ENCODE measurements at places on chromosomes 3 and 15.

- DNase-seq = no peak
Measured at GRCh38 chr3:195116407-195117185, 154.4 kb downstream of the XXYLT1 start.

GRCh38 chr15:71121442-71121841 is 6.2 kb downstream of the THSD4 start:
- DNase-seq = no peak

GRCh38 chr3:99903869-99904268 is 86.2 kb downstream of the CMSS1 start:
- DNase-seq = no peak

- DNase-seq = no peak
Measured at GRCh38 chr3:153036846-153037245, 125.2 kb upstream of the RAP2B start.

DNA sequence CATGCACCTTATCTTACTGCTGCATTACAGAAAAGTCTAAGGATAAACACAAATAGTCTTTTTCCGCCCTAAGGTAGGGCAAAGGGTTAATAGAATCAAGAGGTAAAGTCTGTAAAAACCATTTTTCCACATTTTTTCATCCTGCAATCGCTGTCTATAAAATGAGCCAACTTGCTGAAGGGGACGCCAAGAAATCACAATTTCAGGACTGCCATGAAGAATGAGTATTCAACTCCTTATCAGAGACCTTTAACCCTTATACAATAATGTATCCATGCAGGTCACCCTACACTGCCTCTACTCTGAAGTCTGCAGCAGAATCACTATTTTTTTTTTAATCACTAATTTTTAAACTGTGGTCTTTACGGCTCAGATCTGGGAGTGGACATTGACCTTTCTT is 1.1 kb upstream of the DNAJC13 start:
- no peak for DNase-seq

DNA sequence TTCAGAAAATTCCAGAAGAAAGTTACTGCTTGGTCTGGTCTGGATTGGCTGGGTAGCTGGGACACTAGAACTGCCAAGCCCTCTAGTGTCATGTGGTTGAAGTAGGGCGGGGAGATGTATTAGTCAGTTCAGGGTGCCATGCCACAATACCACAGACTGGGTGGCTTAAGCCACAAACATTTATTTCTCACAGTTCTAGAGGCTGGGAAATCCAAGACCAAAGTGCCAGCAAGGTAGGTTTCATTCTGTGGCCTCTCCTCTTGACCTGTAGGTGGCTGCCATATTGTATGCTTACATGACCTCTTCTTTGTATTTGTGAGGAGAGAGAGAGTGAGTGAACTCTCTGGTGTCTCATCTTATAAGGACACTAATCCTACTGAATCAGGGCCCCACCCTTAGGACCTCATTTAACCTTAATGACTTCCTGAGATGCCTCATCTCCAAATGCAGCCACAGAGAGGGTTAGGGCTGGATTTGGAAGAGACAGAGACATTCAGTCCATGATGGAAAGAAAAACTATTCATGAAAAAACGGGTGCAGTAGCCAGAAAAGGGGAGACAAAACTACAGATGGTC is 18.1 kb upstream of the ZSCAN2 start:
- DNase-seq = no peak

DNA sequence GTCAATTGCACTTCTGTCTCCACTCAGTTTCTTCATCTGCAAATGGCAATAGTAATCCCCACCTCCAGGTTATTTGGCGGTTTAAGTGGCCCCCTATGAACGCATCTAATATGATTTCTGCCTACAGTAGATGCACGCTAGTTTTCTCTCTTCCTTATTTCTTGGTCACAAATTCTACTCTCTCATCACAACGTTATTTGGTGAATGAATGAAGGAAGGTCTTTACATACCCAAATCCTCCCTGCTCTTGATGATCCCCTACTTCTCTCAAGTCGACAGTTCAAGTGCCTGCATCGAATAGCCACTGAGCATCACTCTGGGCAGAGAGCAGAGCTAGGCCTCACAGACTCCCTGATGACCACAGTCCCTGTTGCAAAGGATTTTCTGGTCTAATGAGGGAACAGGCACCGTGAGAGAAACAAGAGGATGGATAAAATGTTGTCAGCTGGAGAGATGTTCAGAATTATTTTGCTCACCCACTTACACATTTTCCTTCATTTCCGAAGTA is 181.2 kb upstream of the SMAD3 start:
- no peak for DNase-seq

DNA sequence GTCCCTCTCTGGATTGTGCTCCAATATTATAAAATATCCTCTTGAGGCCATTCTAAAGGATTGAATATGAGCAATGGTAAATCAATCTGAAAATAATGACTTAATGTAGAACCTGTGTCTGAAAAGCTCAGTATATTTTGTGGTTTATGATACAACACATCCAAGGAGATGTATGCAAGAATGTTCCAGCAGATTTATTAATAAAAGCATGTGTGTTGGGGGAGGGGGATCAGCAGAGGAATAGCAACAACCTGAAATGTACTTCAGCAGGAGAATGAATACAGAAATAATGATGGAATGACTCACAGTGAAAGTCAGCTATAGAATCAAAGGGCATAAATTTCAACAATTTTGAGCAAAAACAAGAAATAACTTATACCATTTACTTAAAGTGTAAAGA is 56.7 kb upstream of the NUDT16 start:
- DNase-seq = no peak

DNA sequence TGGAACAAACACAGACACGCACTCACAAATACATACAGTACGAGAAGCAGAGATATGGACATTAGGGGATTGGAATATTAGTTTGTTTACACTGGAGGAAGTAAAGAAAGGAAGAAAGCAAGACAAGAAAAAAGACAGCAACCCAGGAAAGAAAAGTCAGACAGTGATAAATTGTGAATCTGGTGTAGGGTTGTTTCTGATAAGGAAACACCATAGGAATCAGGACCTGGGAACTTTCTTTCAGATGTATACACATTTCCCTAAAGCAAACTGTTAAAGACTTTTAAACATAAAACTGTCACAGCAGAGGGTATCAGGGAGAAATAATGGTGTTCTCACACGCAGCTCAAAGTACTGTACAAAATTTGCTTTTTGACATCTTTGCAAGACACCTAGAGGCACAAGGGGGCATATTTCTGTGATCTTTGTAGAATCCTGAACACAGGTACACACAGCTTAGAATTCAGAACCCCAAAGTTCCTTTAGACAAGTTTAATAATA is 153.7 kb downstream of the TUSC7 start:
- no peak for DNase-seq

DNA sequence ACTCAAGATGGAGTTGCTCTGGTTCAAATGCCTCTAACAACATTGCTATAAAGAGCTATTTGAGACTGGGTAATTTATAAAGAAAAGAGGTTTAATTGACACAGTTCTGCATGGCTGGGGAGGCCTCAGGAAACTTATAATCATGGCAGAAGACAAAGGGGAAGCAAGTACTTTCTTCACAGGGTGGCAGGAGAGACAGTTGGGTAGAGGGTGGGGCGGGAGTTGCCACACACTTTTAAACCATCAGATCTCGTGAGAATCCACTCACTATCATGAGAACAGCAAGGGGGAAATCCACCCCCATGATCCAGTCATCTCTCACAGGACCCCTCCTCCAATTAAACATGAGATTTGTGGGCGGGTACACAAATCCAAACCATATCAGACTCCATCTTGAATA is 30.7 kb downstream of the MAP2K5 start:
- no peak for DNase-seq

- DNase-seq = no peak
Measured at GRCh38 chr15:96896766-96897165, 566.3 kb downstream of the NR2F2 start.

- DNase-seq = no peak
Measured at GRCh38 chr15:82875411-82876003, 66.1 kb downstream of the WHAMM start.

GRCh38 chr3:38586546-38587520 is 62.7 kb downstream of the SCN5A start:
- DNase-seq = no peak
